ENCODE measurements at places on chromosomes 5 and 9.

- peak; percentile 73 for DNase-seq
Observed at GRCh38 chr5:125411071-125411743, 664.8 kb upstream of the ZNF608 start.

GRCh38 chr9:108412755-108413154 is 443.0 kb downstream of the ACTL7B start:
- DNase-seq, result no peak

- no peak for DNase-seq
Observed at GRCh38 chr5:7515284-7515914, 119.5 kb downstream of the ADCY2 start.

- DNase-seq, result no peak
Observed at GRCh38 chr5:160029004-160029403, 20.1 kb downstream of the TTC1 start.

DNA sequence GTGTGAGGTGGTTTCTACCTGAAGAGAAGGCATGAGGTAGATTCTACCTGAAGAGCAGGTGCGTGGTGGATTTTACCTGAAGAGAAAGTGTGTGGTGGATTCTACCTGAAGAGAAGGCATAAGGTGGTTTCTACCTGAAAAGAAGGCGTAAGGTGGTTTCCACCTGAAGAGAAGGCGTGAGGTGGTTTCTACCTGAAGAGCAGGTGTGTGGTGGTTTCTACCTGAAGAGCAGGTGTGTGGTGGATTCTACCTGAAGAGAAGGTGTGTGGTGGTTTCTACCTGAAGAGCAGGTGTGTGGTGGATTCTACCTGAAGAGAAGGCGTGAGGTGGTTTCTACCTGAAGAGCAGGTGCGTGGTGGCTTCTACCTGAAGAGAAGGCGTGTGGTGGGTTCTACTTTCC is 192.8 kb downstream of the MED10 start:
- no peak for DNase-seq

- DNase-seq, result no peak
Observed at GRCh38 chr9:20722221-20722620, 38.2 kb downstream of the FOCAD start.

GRCh38 chr5:72691751-72692150 is 124.7 kb upstream of the TNPO1 start:
- no peak for DNase-seq

DNA sequence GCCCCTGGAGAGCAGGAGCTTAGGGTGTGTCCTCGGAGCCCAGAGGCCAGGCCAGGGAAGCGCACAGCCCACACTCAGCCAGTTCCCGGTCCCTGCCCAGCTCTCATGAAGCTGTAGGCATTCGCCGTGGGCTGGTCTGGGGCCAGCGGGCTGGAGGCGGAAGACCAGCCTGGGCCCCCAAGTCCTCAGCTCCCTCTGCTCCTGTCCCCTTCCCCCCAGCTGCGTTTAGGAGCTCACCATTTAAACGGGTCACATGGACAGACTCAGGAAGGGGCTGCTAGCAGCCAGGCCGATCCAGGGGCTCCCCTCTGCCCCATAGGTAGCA is 17.4 kb downstream of the DNLZ start:
- DNase-seq, result no peak

GRCh38 chr9:79555474-79556089 is 16.2 kb upstream of the TLE4 start:
- DNase-seq, result no peak

GRCh38 chr5:128920345-128921215 is 44.7 kb upstream of the SLC27A6 start:
- DNase-seq, result no peak

- no peak for DNase-seq
Observed at GRCh38 chr9:8365029-8365428, 565.5 kb upstream of the DMAC1 start.

- no peak for DNase-seq
Observed at GRCh38 chr9:16057541-16057940, 504.7 kb downstream of the CCDC171 start.

- DNase-seq, result no peak
Observed at GRCh38 chr5:133386662-133387061, 225.7 kb downstream of the FSTL4 start.

DNA sequence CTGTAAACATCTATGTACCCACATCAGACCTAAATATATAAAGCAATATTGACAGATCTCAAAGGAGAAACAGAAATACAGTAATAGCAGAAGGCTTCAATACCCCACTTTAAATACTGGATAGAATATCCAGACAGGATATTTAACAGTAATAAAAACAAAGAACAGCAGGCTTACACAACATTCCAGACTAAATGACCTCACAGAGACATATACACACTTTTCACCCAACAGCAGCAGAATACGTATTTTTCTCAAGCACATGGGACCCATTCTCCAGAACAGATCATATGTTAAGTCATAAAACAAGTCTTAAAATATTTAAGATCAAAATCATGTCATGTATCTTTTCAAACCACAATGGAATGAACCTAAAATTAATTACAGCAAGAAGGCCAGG is 76.8 kb downstream of the CAMSAP1 start:
- DNase-seq, result no peak

- DNase-seq, result no peak
Observed at GRCh38 chr5:141523991-141524390, 35.1 kb downstream of the PCDHGC5 start.

GRCh38 chr9:113452113-113452605 is 11.4 kb upstream of the RGS3 start:
- no peak for DNase-seq

DNA sequence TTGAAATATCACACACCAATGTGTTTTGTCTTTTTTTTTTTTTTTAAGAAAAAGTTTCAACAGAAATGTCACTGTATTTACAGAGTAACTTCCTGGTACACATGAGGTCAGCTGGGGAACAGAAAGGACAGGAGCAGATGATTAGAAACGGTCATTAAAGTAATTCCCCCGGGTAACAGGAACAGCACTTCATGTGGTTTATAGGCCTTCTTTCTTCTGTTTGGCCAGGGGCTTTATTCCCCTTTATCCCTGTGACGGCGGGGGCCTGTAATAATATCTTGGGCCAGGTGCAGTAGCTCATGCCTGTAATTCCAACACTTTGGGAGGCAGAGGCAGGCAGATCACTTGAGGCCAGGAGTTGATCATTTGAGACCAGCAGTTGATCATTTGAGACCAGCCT is 30.5 kb upstream of the MSH3 start:
- no peak for DNase-seq

DNA sequence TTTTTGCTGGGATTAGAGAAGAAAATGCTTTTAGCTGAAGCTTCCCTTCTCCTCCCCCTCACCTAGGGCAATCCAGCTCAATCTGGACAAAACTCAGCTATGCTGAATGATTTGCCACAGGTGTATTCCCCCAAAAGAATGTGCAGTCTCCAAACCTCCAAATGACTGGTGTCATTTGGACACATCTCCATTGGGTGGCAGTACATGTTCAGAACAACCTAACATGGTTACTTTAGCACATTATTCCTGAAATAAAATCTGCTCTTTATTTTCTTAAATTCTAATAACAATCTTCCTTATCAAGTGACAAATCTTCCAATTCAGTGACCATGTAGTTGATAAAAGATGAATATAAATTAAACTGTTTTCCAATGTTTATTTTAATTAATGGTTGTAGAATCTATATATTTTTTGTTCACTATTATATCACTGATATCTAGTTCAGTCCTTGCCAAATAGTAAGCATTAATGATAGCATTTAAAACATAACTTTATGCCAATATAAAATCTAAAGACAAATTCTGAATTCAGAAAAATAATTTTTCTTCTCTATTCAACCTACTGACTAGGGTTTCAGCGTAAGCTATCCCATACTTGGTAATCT is 61.3 kb upstream of the MOCS2 start:
- no peak for DNase-seq

- DNase-seq, result no peak
Observed at GRCh38 chr9:109919736-109920408, 139.9 kb downstream of the PALM2AKAP2 start.
